ENCODE measurements at places on chromosomes 16 and 17.

DNA sequence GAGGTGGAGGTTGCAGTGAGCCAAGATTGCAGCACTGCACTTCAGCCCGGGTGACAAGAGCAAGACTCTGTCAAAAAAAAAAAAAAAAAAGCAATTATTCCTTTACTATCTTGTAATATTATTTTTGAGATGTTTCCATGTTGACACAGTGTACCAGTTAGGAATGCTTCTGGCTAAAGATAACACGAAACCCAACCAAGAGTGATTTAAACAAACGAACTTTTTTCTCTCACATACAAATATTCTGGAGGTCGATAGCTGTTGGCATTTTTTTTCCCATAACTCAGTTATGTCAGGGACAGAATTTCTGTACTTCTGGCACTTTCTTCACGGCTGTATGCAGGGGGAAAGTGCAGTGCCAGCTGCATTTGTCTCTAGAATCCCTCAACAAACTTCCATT is 9.9 kb upstream of the PPM1D start:
- DNase-seq = no peak

- DNase-seq = no peak
These were observed 14.9 kb downstream of the NAGPA start for GRCh38 chr16:5018793-5019192.

- no peak for DNase-seq
These were observed 11.9 kb downstream of the PITPNC1 start for GRCh38 chr17:67388986-67389385.

- DNase-seq = no peak
These were observed 11.6 kb downstream of the FBXL19 start for GRCh38 chr16:30934827-30935557.

- no peak for DNase-seq
These were observed 67.8 kb downstream of the MAF start for GRCh38 chr16:79532785-79533184.

DNA sequence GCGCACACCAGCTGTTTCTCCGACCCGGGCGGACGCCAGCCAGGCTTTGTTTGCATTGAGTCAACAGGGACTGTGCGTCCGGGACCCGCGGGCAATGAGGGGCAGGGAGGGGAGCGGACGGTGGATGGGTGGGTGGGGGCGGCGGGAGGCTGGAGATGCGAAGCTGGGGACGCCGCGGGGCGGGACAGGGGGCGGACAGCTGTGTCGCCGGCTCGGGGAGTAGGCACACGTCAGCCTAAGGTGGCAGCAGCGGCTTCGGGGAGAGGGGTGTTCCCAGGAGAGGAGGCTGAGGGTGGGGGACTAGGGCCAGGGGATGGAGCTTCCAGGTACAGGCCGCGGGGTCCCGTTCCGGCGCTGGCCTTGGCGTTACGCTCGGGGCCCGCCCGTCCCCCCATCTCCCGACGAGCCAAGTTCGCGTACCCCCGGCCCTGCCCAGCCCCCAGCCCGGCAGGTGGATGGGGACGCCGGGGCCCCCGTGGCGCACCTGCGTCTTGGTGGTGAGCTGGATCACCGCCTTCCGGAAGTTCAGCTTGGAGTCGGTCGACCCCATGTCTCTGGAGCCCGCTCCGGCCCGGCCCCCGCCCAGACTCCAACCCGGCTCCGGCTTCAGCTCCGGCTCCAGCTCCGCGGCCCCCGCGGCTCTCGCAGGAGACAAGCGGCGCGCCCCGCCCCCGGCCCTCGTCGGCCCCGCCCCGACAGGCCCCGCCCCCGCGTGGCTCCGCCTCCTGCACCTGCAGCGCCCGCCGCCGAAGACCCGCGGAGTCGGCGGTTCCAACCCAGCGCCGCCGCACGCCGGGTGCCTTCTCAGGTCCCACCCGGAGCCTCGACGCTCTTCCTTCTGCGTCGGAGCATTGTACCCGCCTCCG is at the start of gene HID1:
HID1 (minus strand) TSS at position 653 of the 866 bp plus-strand sequence; CDS start at position 550, 103 bp downstream.
- peak; percentile 72 for DNase-seq

DNA sequence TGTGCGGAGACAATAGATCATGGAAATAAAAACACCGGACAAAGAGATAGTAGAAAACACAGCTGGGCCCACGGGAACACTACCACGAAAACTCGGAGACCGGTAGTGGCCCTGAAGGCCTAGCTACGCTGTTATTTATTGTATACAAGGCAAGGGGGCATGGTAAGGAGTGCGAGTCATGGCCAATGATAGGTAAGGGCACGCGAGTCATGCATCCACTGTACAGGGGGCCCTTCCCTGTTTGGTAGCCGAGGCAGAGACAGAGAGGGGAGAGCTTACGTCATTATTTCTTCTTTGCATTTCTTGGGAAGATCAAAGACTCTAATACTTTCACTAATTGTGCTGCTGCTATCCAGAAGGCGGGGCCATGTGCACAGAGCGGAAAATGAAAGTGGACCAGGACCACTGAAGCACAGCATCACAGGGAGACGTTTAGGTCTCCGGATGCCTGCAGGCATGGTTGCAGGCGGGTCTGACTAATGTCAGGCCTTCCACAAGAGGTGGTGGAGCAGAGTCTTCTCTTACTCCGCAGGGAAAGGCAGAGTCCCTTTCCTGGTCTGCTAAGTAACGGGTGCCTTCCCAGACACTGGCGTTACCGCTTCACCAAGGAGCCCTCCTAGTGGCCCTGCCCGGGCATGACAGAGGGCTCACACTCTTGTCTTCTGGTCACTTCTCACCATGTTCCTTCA is 74.4 kb upstream of the ARL4D start:
- no peak for DNase-seq

GRCh38 chr17:19346351-19347255 is 15.9 kb downstream of the B9D1 start:
- no peak for DNase-seq

DNA sequence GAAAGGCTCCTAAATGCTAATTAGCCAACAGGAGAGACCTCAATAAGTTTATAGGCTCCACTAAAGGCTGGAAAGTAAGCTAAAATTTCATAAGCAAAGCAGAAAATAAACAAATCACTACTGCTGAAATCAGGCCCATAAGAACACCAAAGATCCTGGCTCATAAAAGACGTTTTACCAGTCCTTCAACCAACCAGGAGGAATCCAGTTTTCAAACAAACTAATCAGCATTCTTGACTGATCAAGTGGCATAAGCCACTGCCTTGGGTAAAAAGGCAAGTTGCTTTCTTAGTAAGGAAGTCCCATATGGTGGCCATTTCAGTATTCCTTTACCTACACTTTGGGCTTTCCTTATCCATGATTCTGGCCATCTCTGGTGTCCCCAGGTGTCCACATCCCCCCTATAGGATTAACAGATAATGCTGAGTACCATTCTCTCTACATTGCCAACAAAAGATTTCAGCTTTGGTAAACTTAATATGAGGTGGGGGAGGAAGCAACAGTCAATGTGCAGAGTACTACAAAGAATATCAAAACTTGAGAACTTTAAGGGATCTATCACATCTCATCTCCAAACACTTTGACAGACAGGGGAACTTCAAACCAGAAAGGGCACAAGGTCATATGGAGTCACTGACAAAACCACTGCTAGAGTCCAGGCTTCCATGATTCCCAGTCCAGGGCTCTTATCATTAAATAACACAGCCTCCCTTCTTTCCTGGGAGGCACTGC is 1.3 kb downstream of the TOM1L2 start:
- DNase-seq = no peak

DNA sequence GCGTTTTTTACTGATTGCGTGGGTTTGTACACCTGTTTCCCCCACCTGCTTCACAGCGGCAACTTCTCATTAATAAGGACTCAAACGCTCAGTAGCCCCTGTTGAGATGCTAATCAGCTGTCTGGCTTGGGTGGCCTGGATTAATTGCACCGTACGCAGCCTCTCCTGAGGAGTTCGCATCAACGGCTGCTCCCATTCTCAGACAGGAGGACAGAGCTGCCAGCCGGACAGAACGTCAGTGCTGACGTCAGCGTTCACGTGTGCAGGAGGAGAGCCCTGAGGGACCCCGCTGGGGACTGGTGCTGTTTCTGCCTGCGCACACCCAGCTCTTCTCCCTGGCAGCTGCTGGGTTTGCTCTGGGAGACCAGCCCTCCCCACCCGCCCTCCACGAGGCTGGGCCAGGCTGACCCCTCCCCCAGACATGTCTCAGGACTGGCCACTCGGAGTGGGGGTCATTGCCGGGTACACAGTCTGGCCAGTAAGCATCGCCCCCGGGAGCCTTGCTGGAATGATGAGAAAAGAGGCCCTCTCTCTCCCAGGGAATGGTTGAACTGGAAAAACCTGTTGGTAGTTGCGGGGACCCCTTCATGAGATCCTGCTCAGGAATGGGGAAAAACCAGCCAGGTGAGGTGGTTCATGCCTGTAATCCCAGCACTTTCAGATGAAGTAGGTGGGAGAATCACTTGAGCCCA is 5.7 kb upstream of the BANP start:
- DNase-seq = no peak

GRCh38 chr16:29645694-29646187 is 17.3 kb upstream of the SPN start:
- DNase-seq = no peak

DNA sequence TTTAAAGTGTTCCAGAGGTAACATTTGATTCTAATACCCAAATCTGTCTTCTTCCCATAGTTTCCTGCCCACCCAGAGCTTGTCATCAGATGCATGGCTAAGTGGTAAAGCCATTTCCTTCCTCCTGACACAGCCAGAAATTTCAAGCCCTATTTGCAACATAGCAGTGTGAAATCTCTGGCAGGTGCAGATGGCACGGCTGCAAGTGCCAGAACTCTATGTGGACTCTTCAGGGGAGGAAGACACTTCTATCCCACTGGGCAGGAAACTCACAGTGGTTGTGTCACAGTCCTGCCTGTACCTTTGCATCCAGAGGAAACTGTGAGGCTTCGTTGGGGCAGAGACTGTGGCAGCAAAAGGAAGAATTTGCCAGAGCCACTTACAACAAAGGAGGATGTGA is 13.2 kb downstream of the DYNLRB2 start:
- no peak for DNase-seq
